Activated naive CD8-positive, alpha-beta T cell treated with anti-CD3 and anti-CD28 coated beads, Interleukin-2, amount 10 ng/mL, durations not matched to agents 7 days and 5 days (primary cell): ENCODE measurements at places on chromosomes 11 and 22.

DNA sequence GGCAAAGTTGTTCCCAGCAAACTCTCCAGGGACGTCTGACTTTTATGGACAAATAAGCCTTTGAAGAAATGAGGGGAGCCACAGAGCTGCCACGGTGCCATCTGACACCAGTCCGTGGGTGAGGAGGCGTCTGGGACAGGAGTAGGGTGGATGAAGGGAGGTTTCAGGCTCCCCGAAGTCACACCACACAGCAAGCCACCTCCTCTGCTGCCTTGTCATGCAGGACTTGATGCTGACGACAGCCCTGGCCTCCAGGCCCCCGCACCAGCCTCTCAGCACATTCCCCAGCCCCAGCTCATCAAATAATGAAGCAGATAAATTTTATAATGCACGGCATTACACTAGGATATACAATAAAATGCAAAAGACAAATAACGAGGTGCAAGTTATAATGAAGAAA is 156.5 kb downstream of the CEP164 start:
- no peak for DNase-seq

DNA sequence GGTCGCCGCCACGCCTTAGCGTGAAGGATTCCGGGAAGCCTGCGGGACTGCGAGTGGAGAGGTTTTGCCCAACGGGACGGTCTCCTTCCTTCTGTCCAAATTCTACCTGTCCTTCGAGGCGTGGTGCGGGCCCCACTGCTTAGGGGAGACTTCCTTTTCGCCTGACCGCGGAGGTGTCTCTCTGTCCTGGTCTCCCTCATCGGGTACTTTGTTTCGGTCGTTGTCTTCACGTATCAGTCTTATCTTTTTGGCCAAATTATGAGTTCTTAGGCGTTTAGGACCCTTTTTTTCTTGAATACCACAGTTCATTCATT is 388 bp downstream of the HINFP start:
- DNase-seq = no peak

DNA sequence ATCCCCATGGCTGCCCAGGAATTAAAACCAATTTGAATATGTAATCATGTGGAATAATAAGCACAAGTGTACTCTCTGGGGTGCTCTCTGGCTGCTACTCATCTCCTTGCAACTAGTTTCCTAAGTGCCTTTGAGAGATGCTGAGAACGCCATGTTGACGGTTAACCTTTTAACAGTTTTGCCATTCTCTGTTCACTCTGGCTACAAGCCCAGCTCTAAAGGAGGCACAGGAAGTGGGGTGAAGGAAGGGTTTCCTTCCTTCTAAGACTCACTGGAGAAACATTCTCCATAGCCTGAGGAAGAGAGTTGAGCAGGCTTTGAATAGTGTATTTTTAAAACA is 122.0 kb upstream of the ZC3H12C start:
- no peak for DNase-seq

GRCh38 chr11:88341522-88342251 is 4.2 kb upstream of the CTSC start:
- no peak for DNase-seq

- DNase-seq = no peak
Observed at GRCh38 chr11:124285610-124286344, 28.0 kb downstream of the OR8D1 start.

DNA sequence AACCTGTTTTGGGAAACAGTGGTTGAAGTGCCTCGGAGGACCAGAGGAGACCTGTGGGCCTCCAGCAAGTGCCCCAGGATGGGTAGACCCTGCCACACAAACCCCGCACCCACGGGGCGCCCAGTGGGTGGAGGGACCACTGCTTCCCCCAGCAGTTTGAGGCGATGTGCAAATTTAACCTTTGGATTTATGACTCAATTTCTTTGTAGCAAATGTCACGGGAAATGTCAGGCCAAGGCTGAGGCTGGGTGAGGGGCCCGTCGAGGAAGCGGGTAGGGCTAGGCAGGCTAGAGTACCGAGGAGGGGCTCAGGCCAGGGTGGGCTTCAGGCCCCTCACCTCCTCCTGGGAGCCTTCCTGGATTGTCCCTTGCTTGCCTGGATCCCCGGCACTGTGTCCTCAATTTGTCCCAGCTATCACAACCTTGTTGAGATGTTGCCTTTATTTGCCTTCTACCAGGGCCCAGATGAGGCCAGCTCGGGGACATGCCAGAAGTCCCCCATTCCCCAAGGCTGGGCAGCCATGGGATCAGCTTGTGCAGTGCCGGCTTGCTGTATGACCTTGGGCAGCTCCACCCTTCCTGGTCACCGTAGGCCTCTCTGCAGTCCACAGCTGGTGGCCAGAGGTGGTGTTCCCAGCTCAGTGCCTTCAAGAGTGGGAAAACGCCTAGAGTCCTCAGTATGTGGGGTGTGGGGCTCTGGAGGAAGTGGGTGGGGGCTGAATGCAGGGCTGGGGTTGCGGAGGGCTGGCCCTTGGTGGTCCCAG is 39.5 kb upstream of the PRODH start:
- DNase-seq = no peak

DNA sequence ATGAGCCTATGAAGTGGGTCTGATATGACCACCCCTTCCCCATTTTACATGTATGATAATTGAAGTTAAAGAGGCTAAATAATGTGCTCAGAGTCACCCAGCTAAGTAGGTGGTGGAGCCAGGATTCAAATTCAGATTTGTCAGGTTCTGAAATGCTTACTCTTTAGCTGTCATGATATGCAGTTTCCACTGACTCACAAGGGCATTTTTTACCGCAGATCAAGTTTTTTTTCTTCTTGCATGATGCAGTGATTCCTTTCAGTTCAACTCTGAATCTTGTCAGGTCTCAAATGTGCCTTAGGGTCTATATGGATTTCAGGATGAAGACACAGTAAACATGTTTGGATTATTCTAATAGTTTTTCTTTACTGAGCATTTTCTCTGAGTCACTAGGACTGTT is 12.6 kb upstream of the TRIM44 start:
- no peak for DNase-seq

GRCh38 chr11:35357923-35358322 is 61.4 kb downstream of the SLC1A2 start:
- DNase-seq = no peak

DNA sequence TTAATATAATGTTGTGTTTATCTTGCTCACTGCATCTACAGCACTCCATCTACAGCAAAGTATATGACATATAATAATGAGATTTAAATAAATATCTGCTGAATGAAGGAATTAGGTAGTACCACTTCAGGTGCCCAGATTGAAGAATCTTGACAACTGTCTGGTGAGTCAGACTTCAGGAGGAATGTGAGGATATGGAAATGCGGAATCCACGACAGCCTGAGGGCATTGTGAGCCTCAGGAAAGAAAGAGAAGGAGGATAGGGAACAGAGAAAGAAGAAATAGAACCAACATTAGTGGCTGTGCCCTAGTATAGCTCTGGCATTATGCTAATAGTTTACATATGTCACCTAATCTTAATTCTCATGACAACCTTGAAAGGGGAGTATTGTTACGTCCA is 304.4 kb downstream of the AASDHPPT start:
- no peak for DNase-seq

DNA sequence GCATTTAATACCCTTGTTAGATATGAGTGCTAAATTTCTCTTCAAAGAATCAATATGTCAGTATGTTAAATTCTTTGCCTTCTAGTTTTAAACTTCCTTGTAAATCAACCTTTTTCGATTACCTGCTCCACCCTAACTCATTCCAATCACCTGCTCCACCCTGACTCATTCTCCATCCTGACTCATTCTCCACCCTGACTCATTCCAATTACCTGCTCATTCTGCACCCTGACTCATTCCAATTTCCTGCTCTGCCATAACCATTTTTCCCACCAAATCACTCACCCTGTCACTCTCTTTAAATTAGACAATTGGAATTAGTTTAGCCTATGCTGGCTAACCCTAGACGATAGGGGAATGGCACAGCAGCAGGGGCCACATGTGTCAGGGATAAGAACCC is 519.5 kb upstream of the LRRC4C start:
- no peak for DNase-seq

- peak; percentile 91 for DNase-seq
Observed at GRCh38 chr11:66022401-66023185, 3.7 kb downstream of the CATSPER1 start.
